ENCODE measurements at places on chromosomes 16 and 17.

DNA sequence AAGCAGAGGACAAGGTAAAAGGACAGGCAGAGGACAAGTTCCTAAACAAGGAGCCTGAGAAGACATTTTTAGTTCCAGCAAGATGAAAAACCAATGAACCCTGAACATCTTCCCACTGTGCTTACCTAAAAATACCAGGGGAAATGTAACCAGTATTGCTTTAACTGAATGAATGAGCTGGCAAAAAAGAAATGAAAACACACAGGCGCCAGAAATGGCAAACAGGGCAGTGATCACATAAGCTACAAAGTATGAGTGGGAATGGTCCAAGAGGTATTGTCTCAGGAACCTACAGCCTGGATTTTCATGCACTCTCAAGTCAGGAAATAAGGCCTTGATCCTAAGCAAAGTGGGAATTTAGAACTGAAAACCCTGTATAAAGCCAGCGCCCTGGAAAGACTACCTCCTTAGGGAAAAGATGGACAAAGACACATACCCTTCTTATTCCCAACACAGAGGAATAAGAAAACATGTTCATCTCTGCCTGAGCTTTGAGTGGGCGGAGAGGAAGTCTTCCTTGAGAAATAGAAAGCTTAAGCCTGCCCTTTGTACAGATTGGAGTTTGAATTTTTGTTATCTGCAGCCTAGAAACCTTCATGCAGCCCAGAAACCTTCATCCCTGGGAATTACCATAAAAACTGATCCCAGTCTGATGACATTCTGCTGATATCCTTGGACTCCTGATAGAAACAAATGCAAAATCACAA, 2.1 kb downstream of the CMTM2 start:
- no peak for DNase-seq

GRCh38 chr17:83055911-83056582, 23.4 kb upstream of the METRNL start:
- DNase-seq = peak; percentile 68

GRCh38 chr17:30372755-30373154, 6.0 kb upstream of the CPD start:
- DNase-seq = no peak

DNA sequence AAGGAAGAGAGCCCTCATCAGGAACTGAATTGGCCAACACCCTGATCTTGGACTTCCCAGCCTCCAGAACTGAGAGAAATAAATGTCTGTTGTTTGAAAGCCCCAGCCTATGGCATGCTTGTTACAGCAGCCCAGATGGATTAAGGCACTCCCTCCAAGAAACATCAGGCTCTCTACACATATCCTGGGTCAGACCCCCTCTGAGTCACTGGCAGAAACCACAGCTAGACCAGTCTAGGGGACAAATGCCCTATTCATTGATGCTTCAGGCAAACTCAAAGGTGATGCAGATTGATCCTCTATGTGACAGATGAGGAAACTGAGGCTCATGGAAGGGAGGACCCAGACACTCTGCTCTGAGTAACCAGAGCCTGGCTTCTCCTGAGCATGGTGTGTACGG, 116.8 kb downstream of the WSCD1 start:
- no peak for DNase-seq

- DNase-seq = no peak
These were observed 72.1 kb downstream of the RPTOR start for GRCh38 chr17:80616705-80617104.

- no peak for DNase-seq
These were observed 1.8 kb upstream of the VPS4A start for GRCh38 chr16:69309316-69309715.

DNA sequence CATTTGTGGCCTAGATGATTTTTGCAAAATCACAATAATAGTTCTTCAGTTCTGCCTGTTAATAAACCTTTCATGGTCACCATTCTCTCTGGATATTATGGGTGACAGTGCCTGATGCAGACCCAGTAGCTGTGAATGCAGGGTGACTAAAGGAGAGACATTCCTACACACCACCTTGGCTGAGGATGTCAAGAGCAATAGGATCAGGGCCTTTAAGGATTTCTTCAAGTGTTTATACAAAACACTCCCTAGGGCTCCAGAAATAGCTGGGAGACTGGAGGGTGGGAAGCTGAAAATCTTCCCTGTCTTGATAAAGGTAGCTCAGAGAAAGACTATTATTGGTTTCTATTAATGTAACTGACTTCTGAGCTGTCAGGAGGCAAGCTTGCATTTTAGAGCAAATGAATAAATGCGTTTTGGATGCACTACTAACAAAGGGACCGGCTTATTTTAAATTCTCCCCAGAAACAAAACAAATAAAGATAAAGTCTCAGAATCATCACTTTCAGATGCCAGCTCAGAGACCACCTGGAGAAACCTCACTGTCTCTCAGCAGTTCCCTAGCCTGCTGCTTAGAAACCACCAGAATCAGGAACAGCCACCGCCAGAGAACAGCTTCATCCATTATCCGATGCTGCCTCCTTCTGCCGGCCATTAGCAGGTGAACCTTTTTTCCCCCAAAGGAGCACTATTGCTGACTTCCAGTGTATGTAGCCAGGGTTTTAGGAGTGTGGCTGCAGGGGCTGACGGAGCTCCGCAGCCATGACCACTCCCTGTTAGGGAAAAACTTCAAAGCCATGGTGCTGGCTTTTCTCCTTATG, 171.4 kb upstream of the DYNLRB2 start:
- DNase-seq = no peak

- no peak for DNase-seq
These were observed 72.7 kb downstream of the SOX9 start for GRCh38 chr17:72193391-72194106.

DNA sequence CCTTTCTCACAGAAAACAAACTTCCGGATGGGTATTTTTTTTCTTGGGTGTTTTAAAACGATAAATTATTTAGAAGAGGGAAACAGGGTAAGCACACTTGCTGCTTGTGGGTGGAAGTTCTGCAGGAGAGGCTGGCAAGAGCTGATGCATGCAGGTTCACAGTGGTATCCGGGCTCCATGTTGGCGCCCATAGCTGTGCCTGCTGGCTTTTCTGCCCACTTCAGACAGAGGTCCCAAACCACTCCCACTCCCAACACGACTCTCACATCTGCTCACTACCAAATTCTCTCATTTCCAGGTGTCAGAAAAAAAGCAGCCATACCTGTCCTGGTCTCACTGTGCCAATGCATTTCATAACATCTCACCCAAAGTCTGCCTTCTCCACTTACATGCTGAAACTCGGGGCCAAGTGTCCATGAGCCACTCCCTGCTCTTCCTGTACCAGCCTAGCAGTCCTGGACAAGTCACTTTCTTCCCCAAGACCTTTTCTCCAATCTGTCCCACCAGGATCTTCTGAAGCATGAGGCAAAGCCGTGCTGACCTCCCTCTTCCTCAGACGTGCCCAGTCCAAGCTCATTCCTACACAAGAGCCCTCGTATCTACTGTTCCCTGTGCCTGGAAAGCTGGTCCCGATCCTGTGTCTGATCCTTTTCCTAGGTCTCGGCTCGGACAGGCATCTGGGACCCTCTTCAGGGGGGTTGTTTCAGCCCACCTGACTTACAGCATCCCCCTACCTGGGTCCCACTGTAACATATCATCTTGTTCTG, 1.5 kb downstream of the CD300LF start:
- no peak for DNase-seq

- DNase-seq = no peak
These were observed 15.9 kb downstream of the LUC7L3 start for GRCh38 chr17:50735287-50735686.

DNA sequence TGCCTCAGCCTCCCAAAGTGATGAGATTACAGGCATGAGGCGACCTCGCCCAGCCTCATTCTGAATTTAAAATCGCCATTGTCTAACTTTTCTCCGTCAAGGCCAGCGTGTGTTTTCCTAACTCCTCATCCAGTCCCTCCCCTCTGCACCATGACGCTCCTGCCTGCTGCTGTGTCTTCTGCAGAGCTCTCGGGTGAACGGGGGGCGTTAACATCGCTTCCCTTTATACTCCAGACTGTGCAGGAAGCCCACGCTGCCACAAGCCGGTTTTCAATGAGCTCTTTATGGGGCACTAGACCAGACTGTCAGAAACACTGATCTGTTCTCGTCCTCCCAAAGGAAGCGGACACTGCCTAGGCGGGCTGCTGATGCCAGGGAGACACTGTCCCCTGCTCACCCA, 13.2 kb downstream of the AANAT start:
- DNase-seq = peak; percentile 69

- DNase-seq = no peak
These were observed 24.5 kb upstream of the MTMR4 start for GRCh38 chr17:58538811-58539409.

DNA sequence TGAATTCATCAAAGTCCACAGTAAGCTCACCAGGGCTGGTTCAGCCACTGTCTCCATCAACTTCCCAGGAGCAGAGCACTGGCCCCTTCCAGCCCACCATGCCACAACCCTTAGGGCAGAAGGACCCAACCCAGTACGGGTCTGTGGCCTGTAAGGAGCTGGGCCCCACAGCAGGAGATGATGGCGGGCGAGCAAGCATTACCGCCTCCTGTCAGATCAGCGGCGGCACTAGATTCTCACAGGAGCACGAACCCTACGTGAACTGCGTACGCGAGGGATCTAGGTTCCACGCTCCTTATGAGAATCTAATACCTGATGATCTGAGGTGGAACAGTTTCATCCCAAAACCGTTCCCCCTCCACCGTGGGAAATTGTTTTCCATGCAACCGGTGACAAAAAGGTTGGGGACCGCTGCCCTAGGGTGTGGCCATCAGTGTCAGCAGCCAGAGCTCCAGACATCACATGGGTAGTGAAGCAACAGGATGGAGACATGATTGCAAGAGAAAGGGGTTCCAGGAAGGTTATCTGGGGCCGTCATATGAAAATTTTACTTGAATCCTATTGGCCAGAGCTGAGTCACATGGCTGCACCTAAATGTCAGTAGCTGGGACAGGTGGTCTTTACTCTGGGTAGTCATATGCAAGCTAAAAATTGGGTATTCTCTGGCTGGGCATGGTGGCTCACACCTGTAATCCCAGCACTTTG, 12.4 kb upstream of the SLC25A19 start:
- DNase-seq = peak; percentile 17

DNA sequence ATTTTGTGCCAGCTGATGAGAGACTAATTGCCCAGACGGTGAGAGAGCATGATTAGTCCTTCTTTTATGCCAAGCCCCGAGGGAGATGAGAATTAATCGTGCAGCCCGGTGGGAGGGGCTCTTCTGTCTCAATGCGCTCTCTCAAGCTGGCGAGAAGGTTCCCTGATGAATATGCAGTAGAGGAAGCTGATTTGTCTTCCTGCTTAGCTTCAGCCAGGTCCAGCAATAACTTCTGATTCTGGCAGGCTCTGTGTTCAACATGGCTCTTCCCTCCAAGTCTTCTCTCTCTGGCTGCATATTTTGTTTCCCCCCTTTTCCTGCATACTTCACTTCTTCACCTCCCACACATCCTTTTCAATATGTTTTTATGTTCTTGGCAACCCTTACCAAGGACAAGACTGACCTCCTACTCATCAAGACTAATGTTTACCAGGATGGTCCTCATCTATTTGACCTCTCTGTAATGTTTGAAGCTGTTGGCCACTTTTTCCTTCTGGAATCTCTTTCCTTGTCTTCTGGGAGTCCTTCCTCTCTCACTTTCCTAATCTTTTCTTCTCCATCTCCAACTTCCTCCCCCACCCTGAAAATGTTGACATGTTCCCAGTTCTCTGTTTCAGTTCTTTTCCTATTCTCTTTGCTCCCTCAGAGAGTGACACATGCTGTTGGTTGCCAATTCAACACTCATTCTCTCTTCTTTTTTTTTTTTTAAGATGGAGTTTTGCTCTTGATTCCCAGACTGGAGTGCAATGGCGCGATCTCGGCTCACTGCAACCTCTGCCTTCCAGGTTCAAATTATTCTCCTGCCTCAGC, 33.1 kb downstream of the ARL4D start:
- peak; percentile 17 for DNase-seq

DNA sequence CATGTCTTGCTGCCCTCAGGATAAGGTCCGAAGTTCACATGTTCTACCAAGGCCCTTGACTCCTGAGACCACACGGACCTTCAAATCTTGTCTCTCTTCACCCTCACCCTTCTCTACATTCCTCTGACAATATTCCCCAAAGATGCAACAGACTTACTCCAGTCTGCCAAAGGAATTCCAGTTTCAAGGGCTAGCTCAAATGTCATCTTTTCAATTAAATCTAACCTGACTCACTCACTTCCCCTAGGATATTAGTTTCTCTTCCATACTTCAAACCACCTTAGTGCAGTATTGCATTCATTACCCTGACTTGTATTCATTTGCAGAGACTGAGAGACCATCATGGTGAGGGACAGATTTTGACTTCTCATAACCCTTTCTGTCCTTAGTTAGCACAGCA, 59.6 kb upstream of the ADCY9 start:
- DNase-seq = no peak

DNA sequence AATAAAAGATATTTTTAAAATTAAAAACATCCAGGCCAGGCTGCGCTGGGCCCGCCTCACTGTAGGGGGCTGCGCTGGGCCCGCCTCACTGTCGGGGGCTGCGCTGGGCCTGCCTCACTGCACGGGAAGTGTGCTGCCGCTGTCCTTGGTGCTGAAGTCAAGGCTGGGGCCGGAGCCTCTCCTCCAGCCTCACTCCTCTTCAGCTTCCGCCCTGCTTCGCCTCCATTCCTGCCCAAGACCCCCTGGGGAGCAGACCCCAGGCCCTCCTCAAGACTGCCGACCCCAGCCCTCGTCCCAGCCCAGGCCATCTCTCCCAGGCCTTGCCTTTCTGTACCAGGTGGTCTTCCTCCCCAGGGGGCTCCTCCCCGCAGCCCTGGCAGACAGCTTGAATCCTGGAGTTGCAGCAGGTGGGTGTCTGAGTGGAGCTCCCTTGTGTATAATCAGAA, 26.2 kb downstream of the ENDOV start:
- DNase-seq = peak; percentile 22

All from MV-4-11 (cell line).